ENCODE measurements at places on chromosomes 12 and 14. TPM values are rescaled to one million over a fixed set of nuclear protein-coding genes. Genes with fewer than 3 reads are reported as not detected.

Gene KRT86
- polyA plus RNA-seq, result 0.15 TPM

Gene SLC7A7
- polyA plus RNA-seq, result 28.4 TPM

Gene SERPINA10
- polyA plus RNA-seq, result not detected

Gene CPM
- polyA plus RNA-seq, result 4.1 TPM

Gene CCDC175
- polyA plus RNA-seq, result not detected

- DNase-seq, result no peak
These were observed 483.3 kb downstream of the VRK1 start for GRCh38 chr14:97280526-97280925.

- no peak for DNase-seq
These were observed 36.3 kb downstream of the DAD1 start for GRCh38 chr14:22552827-22553076.

- no peak for DNase-seq
These were observed 171.6 kb downstream of the DPY19L2 start for GRCh38 chr12:63496654-63497053.

- no peak for DNase-seq
These were observed 129.3 kb downstream of the SLC15A4 start for GRCh38 chr12:128694445-128694844.

DNA sequence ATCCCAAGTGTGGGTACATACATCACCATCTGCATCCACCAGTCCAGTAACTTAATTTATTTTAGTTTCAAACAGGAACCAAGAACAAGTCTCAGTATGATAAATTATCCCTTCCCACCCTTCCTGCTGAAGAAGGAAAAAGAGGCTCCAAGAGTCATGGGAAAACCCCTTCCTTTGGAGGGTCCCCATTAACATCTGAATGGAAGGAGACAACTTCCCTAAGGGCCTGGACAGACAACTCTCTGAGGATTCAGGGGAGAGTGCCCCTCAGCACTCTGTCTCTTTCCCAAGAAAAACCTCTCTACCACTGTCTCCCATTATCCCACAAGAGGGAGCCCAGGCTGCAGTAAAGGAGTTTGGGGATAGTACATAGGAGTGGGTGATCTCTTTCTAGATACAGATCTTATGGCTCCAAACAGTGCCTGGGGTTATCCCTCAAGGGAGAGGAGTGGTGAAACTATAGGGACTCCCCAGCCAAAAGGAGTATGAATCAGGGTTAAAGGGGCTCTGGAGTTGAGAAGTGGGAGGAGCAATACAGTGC lies 6.2 kb downstream of the WNT10B start:
- no peak for DNase-seq

DNA sequence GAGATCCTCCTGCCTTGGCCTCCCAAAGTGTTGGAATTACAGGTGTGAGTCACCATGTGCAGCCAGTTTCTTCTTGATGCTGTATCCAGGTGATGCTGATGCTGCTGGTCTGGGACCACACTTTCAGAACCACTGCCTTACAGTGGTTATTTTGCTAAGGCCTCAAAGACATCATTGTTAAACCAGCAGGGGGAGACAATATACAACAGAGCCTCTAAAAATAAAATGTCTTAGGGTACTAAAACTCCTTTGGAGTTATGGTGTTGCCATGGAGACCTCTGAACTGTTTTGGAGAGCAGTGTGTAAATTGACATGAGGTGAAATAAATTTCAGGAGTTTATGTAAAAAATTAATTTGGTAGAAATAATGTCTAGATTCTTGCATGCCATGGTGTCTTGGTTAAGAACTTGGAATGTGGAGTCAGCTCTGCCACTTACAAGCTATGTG lies 1.1 kb upstream of the ARG2 start:
- peak; percentile 83 for DNase-seq

- DNase-seq, result no peak
These were observed 509.7 kb downstream of the NAV3 start for GRCh38 chr12:78340406-78340805.

- no peak for DNase-seq
These were observed 54.8 kb upstream of the FLRT2 start for GRCh38 chr14:85475113-85475512.

Measured in muscle of back (tissue), 13 donors.